ENCODE measurements at places on chromosomes 11 and 22. TPM values are rescaled to one million over a fixed set of nuclear protein-coding genes. Genes with fewer than 3 reads are reported as not detected.

GRCh38 chr11:84719935-84720577 lies 907.1 kb downstream of the DLG2 start:
- DNase-seq: no peak

GRCh38 chr11:11537871-11538270 lies 83.9 kb downstream of the GALNT18 start:
- no peak for DNase-seq

- no peak for DNase-seq
These were observed 52.5 kb downstream of the NEU3 start for GRCh38 chr11:75041263-75041662.

DNA sequence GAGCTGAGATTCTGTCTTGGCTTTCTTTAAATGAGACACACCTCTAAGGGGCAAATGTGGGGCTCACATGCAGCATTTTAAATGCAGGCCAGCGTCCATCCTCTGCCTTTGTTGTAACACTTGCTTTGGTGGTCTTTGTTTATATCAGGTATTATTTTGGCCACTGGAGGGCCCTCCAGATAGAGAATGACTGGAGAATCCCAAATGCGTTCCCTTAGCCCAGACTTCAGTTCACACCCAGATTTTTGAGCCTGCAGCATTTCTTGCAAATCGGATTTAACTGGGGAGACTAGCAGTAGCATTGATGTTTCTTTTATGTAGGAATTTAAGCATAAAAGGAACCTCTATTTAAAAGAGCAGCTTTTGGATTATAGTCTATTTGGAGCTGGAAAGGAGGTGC lies 200.2 kb upstream of the SORL1-AS1 start:
- DNase-seq: no peak

- DNase-seq: no peak
These were observed 8.0 kb downstream of the RAB6A start for GRCh38 chr11:73752903-73753302.

- DNase-seq: peak; percentile 76
These were observed 16.4 kb upstream of the MRGPRX2 start for GRCh38 chr11:19076744-19077589.

GRCh38 chr11:111735262-111736116 lies 30.7 kb downstream of the PPP2R1B start:
- DNase-seq: no peak

- no peak for DNase-seq
These were observed 16.6 kb downstream of the ARAP1 start for GRCh38 chr11:72735495-72736027.

- DNase-seq: no peak
These were observed 33.8 kb downstream of the CEP164 start for GRCh38 chr11:117361432-117361831.

DNA sequence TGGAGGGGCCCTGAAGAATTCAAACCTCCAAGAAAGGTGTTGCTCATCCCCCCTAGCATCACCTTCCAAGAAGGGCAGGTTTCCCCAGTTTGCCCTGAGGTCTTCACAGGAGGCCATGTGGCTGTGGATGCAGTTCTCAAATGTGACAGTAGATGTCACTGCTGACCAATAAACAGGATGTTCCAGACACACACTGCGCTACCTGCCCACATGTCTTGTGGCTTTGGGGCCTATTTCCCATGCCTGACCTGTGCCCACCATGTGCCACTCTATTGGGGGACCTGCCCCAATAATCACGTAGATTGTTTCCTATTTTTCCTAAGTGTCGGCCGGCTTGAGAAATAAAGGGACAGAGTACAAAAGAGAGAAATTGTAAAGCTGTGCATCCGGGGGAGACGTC lies 4.5 kb downstream of the GSTT2 start:
- DNase-seq: no peak

DNA sequence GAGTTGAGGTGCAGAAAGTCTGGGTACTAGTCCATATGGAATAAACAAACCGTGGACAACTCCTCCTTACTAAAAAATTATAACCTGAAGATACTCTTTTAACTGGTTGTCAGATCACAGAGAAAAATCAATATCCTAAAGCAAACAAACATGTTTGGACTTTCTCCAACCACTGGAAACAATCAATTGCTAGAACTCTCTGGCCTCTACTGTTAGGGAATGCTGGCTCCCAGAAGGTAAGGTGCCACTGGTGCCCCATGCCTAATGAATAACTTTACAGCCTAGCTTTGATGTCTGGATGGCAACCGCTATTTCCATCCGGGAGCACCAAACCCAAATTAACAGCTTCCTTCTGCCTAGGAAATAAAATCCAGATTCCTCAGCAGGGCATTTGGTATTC lies 74.5 kb downstream of the AMBRA1 start:
- DNase-seq: no peak

DNA sequence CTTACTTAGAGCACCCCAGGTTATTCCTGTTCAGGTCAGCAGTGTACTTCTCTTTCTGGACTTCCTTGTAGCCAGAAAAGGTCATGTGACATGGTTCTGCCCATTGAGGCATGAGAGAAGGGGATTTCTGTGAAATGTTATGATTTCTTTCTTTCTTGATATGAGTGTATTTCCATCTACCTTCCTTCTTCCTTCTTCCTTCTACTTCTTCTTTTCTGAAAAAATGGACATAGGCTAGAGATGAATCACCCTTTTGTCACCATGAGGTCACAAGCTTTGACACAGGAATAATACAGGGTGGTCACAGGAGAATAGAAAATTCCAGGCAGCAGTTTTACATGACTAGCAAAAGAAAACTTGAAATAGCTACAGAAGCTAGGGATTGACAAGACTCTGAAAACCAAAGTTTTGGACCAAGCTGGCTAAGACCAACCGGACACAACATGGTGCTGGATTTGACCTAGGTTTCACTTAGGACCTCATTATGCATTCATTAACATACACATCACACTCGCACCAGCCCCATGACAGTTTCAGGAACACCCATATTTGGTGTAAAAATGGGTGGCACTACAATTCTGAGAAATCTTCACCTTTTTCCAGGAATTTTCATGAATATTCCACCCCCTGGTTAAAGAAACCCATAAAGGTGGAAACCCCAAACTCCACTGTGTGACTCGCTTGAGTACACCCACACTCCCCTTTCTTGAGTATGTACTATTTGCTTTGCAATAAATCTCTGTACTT lies 21.2 kb upstream of the MAP6 start:
- no peak for DNase-seq

DNA sequence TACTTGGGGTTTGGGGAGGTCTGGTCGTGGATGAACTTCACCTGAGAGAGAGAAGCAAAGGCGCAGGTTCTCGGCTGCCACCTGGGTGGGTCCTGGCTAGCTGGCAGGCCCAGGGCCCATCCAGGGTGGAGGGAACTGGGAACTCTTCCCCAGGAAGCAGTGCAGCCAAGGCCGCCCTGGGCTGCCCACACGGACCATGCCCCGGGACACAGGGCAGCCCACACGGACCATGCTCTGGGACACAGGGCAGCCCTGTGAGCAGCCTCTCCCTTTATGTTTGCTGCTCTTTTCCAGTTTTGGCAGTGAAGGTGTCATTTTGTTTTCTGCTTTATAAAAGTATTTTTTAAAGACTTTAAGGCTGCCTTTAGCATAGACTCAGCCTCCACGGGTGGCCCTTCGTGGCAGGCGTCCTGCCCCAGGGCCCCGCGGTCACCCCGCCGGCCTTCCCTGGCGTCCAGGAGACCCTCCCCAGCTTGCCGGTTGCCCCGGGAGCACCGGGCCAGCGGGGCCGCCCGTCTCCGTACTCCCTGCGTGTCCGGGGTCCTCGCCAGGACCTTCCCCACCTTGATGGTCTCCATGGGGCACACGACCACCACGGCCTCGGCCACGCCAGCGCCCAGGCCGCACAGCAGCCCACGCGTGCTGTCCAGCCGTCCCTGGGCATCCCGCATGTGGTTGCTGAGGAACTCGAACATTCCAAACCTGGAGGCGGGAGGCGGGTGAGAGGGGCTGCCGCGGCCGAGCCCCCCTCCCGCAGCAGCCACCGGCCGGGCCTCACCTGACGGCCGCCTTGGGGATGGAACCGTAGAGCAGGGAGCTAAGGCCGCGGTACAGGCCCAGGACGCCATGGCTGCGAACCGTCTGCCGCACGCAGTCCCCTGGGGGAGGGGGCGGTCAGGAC lies 1.1 kb downstream of the SLC25A1 start:
- DNase-seq: no peak

DNA sequence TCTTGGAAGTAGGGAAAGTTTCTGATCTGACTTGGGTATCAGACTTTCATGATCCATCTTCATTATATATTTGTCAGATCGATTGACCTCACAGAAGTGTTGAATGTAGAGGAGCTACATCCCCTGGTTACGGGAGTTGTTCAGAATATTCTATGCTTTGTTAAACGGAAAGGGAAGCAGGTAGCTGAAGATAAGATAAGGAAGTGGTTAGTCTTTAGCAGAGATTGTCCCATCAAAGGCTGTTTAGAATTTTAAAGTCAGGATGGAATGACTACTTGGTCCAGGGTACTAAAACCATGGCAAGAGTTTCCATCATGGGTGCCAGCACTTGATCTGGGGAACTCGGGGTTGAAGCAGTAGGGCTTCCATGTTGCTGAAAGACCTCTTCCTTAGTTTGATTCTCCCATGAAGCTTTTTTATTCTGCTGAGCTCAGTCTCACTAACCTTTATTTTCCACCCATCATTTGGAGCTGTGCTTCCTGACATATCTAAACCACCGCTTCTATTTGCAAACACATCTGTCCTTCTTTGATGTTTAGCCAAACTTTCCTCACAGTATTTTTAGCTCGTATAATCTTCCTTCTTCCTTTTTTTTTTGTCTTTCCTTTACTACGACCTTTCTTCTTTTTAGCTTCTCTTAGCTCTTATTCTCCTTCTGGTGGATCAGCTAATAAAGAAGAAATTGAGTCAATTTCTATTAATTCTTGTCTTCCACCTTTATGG lies 4.0 kb upstream of the C22orf31 start:
- no peak for DNase-seq

DNA sequence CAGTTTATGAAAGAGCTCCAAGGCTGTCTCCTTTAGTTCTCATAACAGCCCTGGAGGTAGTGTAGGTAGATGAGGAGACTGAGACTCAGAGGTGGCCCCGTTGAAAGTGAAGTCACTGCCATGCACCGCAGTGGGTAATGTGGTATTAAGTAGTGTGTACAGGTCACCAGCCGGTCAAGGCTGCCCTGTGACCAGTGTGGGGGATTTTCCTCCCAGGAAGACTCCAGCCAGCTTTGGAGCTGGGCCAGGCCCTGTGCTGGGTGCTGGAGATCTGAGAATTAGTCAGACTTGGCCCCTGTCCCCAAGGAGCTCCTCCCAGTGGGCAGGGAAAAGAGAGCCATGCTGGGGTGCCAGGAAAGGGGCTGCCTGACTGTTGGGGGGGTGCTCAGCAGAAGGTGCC lies 5.3 kb downstream of the OMP start:
- no peak for DNase-seq

DNA sequence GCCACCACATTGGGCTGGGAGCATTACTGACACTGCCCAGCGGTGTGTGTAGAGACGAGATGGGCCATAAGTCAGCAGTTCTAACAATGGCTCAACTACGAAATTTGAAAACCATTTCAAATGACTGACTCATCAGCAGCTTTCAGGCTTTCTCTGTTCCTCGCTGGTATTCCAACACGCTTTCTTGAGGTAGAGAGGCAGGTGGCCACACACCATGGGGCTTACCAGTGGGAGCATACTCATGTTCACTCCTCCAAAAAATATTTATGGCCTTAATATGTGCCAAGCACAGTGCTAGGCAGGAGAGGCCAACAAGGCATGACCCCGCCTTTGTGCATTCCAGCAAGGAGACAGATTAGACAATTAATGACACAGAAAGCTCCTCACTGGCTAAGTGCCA lies 20.3 kb downstream of the ARFGAP2 start:
- no peak for DNase-seq

- no peak for DNase-seq
These were observed 658.7 kb downstream of the JRKL start for GRCh38 chr11:97048481-97048880.

DNA sequence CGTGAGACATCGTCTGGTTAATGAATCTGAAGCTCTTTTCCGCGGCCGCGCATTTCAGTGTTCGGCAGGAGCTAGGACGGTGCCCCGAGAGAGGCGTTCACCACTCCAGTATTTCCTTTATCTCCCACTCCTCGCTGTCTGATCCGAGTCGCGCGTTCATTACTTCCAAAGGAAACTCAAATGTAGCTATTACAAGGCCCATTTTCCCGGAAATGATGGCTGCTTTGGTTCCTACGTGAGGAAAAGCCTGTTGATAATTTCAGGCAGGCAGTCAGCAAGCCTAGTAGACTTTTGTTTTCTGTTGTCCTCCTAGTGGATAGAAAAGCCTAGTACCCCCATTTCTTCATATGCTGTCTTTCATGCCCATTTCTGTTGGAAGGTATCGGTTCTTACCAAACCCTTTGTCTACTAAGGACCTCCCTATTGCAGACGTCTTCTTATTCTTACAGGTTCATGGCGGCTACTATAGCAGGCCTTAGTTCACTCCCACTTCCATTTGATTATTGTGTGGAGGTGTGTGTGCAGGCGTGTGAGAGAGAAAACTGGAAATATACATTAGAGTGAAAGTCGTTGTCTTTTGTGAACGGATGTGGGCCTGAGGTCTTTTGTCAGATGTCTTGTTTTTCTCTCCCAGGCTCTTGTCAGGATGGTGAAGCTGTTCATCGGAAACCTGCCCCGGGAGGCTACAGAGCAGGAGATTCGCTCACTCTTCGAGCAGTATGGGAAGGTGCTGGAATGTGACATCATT lies 737 bp downstream of the RBM4 start:
- DNase-seq: no peak

- peak; percentile 94 for DNase-seq
These were observed 15.6 kb downstream of the SCYL1 start for GRCh38 chr11:65540290-65541092.

Gene ART1
- not detected for total RNA-seq

Gene MMP11
- total RNA-seq: 17.8 TPM

Gene IFITM10
- 7.4 TPM for total RNA-seq

Data from type B pancreatic cell (in vitro differentiated cells).